AG09319 (cell line): ENCODE measurements at places on chromosomes 2 and 18.

DNA sequence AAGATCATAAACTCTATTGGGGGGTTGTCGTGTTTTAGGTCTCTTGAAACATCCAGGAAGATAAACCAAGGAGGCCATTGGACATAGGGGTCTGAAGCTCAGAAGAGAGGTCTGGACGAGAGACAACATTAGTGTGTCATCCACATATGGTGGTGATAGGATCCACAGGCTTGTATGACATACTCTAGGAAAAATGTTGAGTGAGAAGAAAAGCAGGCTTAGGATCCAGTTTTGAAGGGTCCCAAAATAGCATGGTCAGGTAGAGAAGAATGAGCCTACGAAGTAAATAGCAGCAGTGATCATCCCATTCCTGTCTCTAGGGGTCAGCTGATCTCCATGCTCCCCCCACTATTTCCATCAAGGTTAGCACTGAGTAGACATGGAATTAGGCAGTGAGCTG lies 166.8 kb downstream of the ANKRD30B start:
- no peak for DNase-seq

GRCh38 chr2:45993476-45993991 lies 303.7 kb upstream of the EPAS1 start:
- peak; percentile 66 for DNase-seq

GRCh38 chr18:32333781-32334180 lies 136.9 kb downstream of the GAREM1 start:
- no peak for DNase-seq

DNA sequence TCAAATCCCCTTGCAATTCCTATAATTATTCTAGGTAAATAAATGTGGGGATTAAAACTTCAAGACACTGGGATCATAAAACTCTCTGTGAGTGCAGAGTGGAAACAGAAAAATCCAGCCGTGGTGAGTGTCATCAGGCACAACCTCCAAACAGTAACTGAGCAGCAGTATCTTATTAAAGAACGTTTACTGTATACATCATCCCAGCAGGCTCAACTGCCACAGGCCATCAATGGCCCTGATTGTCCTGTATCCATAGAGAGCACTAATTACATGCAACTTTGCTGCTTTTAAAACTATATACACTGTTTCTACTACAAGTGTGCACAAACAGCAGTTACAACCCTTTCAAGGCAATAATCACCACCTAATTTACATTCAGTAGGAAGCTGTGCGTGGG lies 23.9 kb downstream of the GAREM1 start:
- no peak for DNase-seq

DNA sequence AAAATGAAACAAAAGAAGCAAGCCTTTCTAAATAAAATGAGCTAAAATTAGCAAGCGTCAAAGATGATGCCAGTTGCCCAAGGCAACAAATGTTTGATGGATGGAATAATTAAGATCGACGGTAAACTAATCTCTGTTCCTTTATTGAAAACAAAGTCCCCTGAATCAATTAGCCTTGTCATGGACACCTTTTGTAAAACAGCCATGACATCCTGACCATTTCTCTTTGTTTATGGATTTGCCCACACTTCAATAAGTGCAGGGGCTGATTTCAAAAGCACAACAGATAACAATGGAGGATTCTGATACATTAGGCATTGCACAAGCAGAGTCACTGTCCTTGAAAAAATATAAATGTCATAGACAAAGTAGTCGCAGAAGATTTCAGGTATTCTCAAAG lies 160.1 kb upstream of the HNRNPA3 start:
- DNase-seq: no peak

GRCh38 chr18:79732721-79733025 lies 53.1 kb downstream of the CTDP1 start:
- DNase-seq: no peak

- peak; percentile 48 for DNase-seq
Measured at GRCh38 chr2:290090-290722, 2.3 kb upstream of the ALKAL2 start.

- peak; percentile 16 for DNase-seq
Measured at GRCh38 chr18:80247393-80247841, at the start of gene PARD6G. TSS of gene PARD6G (minus strand) at chr18:80247514. CDS start at chr18:80247348, 166 bp downstream.

GRCh38 chr2:224190234-224190935 lies 151.3 kb upstream of the SERPINE2 start:
- no peak for DNase-seq

- no peak for DNase-seq
Measured at GRCh38 chr2:40658941-40659340, 207.1 kb upstream of the SLC8A1 start.

- no peak for DNase-seq
Measured at GRCh38 chr2:209821806-209822205, 50.2 kb downstream of the UNC80 start.

- no peak for DNase-seq
Measured at GRCh38 chr2:42338567-42339190, 22.3 kb downstream of the COX7A2L start.

GRCh38 chr2:45978302-45978859 lies 318.8 kb upstream of the EPAS1 start:
- no peak for DNase-seq

- DNase-seq: no peak
Measured at GRCh38 chr18:48735080-48735676, 196.3 kb downstream of the CTIF start.
